ENCODE measurements at places on chromosomes 12 and 14. TPM values are rescaled to one million over a fixed set of nuclear protein-coding genes. Genes with fewer than 3 reads are reported as not detected.
A peak's percentile ranks its signal among the peaks of the same experiment; 100 is the strongest.

GRCh38 chr12:130792821-130793553, 46.1 kb downstream of the STX2 start:
- H3K4me3 ChIP-seq = no peak overlapping the region
- H3K4me1 ChIP-seq = no peaks in the 10 kb centered on the region
- peaks cover 3% of the 10 kb centered on the region for H3K27me3 ChIP-seq
- DNase-seq = no peak
- peaks cover 14% of the 10 kb centered on the region for H3K36me3 ChIP-seq

Gene GSC
- total RNA-seq = not detected

GRCh38 chr12:45540661-45541341, 188.7 kb upstream of the ARID2 start:
- DNase-seq = no peak
- H3K27ac ChIP-seq = no peak overlapping the region
- no peaks in the 10 kb centered on the region for H3K36me3 ChIP-seq
- H3K4me1 ChIP-seq = no peaks in the 10 kb centered on the region

Gene B4GALNT1
- 1.1 TPM for total RNA-seq

DNA sequence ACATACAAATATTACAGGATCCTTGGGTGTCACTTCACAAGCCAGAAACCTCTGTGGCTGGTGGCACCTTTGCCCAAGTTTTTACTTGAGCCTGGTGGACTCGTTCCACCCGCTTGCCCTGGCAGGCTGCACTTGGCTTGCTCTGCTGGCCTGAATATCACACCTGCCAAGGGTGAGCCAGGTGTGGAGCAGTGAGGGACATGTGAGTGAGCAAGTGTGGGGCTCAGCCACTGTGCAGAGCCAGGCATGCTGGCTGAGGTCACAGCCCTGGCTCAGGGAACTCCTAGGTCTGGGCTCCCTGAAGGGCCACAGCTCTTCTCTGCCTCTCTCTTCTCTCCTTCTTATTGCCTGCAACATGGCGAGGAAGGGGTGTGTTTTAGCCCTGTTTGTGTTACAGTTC, 82.0 kb downstream of the SLC16A7 start:
- H3K27me3 ChIP-seq = no peaks in the 10 kb centered on the region
- H3K36me3 ChIP-seq = no peaks in the 10 kb centered on the region
- H3K4me3 ChIP-seq = no peak overlapping the region
- no peak for DNase-seq
- H3K4me1 ChIP-seq = peaks cover 7% of the 10 kb centered on the region

DNA sequence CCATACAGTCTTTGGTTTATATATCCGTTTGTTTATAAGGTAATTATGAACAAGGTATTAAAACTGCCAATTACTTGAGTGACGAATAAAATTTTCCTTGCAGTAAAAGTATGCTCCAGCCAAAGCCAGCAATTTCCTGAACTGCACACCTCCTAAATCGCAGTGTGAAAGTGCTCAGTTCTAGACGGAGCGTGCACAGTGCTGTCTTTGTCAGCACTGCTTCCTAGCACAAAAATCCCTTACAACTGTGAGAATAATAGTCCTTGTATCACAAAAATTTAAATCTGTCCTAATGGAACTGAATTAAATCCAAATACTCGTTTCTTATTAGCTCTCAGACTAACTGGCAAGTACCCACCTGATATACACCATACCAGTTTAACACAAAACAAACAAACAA, 26.3 kb downstream of the LRIG3 start:
- peak overlapping the region; percentile 24 for H3K27ac ChIP-seq
- DNase-seq = no peak
- peaks cover 48% of the 10 kb centered on the region for H3K4me1 ChIP-seq
- no peak overlapping the region for H3K4me3 ChIP-seq
- peaks cover 29% of the 10 kb centered on the region for H3K36me3 ChIP-seq

- no peaks in the 10 kb centered on the region for H3K27me3 ChIP-seq
- no peak overlapping the region for H3K27ac ChIP-seq
- H3K36me3 ChIP-seq = peaks cover 14% of the 10 kb centered on the region
- H3K4me1 ChIP-seq = no peaks in the 10 kb centered on the region
- H3K4me3 ChIP-seq = no peak overlapping the region
Observed at GRCh38 chr12:110649341-110649847, 35.5 kb downstream of the TCTN1 start.

Gene DBX2
- not detected for total RNA-seq

DNA sequence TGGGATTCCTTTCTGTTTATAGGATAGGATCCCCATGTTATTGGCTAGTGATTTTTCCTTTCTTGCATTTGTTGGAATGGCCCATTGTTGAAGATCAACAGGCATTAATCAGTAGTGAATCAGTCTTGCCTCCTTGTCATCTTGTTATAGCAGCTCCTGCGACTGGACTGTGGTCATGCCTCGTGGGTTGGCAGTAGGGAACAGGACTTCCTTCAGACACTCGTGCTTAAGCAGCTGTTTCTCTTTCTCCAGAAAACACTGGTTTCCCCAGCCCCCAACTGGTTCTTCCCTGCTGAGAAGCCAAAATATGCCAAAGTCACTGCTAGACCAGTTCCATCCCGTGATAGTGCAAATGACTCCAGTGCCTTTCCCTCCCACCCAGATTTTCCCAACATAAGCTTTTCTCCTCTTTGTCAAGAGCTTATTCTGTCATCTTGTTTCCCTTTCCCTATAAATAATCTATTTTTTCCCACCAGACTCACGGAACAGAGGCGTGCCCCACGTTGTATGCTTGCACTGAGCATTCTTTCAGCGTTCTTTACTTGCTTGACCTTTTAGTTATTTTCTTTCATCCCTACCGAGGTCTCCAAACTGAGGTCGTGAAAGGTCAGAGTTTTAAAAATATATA, 83.5 kb downstream of the SAMD4A start:
- H3K4me3 ChIP-seq = no peak overlapping the region
- peaks cover 13% of the 10 kb centered on the region for H3K4me1 ChIP-seq
- H3K27me3 ChIP-seq = peaks cover 5% of the 10 kb centered on the region
- DNase-seq = no peak
- H3K36me3 ChIP-seq = no peaks in the 10 kb centered on the region

DNA sequence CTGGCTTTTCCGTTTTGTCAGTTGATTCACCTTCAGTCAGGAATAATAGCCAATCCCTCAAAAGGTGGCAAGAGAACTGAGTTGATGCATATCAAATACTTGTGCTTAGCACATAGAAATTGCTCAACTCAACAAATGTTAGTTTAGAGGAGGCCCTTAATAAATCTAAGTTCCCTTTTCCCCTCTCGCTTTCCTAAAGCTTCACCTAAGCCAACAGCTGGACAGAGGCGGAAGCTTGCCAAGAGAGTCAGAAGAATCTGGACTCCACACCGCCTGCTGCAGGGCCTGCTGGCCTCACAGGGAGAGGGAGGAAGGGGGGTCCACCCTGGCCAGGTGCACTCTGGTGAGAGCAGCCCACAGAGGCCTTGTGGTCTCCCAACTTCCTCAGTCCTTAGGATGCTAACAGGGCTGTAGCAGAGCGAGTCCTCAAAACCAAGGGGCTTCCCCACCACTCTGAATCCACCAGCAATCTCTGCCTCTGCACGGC, 213.1 kb downstream of the CHST11 start:
- H3K4me3 ChIP-seq = no peak overlapping the region
- H3K27me3 ChIP-seq = peaks cover 10% of the 10 kb centered on the region
- peaks cover 29% of the 10 kb centered on the region for H3K4me1 ChIP-seq
- H3K36me3 ChIP-seq = no peaks in the 10 kb centered on the region

DNA sequence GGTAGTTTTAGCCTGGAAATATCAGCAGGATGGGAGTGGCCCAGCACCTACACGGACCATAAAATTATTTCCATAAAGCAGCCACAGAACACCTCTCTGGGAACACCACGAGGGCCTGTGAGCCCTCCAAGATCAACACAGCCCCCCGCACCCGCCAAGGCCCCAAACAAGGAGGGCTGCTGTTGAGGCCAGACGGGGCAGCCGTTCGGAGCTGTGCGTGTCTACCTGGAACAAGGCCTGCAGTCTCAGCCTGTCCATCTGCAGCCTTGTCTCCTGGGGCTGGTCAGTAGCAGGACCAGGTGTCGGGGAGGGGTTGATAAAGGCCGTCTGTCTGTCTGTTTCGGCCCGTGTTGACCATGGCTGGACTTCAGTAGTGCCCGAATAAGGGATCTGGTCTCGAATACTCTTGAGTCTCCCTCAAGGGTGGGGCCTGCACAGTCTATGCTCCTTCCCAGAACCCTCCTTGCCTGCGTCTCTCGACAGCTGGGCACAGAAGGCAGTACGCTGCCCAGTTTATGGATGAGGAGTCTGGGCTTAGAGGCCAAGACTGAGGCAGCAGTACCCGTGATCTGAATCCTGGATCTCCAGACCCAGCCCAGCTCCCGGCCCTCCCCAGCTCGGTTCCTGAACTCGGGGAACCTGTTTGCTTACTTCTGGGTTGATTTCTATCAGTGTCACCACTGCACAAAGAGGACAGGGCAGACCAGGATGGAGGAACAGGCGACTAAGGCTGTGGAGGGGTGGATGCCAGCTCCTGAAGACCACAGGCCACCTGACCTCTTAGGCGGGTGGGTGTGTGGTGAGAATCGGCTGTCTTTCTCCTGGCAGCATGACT, 23.1 kb upstream of the DLK1 start:
- no peak overlapping the region for H3K27ac ChIP-seq
- H3K4me1 ChIP-seq = peaks cover 10% of the 10 kb centered on the region
- peaks cover 42% of the 10 kb centered on the region for H3K27me3 ChIP-seq
- no peaks in the 10 kb centered on the region for H3K36me3 ChIP-seq
- no peak overlapping the region for H3K4me3 ChIP-seq

- no peaks in the 10 kb centered on the region for H3K4me1 ChIP-seq
- DNase-seq = no peak
- no peak overlapping the region for H3K27ac ChIP-seq
- H3K36me3 ChIP-seq = no peaks in the 10 kb centered on the region
Observed at GRCh38 chr12:49261721-49262120, 3.2 kb upstream of the TUBA1C start.

DNA sequence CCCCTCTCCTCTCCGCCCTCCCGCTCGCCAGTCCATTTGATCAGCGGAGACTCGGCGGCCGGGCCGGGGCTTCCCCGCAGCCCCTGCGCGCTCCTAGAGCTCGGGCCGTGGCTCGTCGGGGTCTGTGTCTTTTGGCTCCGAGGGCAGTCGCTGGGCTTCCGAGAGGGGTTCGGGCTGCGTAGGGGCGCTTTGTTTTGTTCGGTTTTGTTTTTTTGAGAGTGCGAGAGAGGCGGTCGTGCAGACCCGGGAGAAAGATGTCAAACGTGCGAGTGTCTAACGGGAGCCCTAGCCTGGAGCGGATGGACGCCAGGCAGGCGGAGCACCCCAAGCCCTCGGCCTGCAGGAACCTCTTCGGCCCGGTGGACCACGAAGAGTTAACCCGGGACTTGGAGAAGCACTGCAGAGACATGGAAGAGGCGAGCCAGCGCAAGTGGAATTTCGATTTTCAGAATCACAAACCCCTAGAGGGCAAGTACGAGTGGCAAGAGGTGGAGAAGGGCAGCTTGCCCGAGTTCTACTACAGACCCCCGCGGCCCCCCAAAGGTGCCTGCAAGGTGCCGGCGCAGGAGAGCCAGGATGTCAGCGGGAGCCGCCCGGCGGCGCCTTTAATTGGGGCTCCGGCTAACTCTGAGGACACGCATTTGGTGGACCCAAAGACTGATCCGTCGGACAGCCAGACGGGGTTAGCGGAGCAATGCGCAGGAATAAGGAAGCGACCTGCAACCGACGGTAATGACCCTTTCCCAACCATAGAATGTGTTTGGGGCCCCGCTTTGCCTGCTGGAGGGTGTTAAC, 615 bp downstream of the CDKN1B start:
- H3K4me3 ChIP-seq = peak overlapping the region; percentile 94
- DNase-seq = peak; percentile 46
- H3K27ac ChIP-seq = peak overlapping the region; percentile 90
- peaks cover 28% of the 10 kb centered on the region for H3K27me3 ChIP-seq
- peaks cover 38% of the 10 kb centered on the region for H3K4me1 ChIP-seq
- peaks cover 22% of the 10 kb centered on the region for H3K36me3 ChIP-seq

DNA sequence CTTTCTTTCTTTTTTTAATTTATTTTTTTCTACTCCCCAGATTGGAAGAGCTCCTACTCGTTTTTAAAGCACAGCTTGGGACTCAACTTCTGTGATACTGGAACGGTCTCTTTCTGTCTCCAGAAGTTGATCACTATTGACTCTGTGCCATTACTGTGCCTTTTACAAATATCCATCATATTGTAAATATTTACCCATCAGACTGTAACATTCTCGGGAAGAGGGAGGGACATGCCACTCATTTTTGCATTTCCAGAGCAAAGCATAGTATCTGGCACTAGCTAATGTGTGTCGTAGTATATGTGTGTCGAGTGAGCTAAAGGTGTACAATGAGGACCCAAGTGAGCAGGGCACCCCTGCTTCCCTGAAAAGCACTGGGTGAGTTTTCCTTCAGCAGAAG, 24.0 kb upstream of the GSG1 start:
- H3K36me3 ChIP-seq = no peaks in the 10 kb centered on the region
- no peak overlapping the region for H3K4me3 ChIP-seq
- no peak for DNase-seq
- H3K27me3 ChIP-seq = peaks cover 39% of the 10 kb centered on the region

GRCh38 chr14:68712703-68713370, 80.0 kb downstream of the ZFP36L1 start:
- no peaks in the 10 kb centered on the region for H3K27me3 ChIP-seq
- DNase-seq = no peak
- peaks cover 15% of the 10 kb centered on the region for H3K4me1 ChIP-seq
- H3K36me3 ChIP-seq = no peaks in the 10 kb centered on the region
- no peak overlapping the region for H3K4me3 ChIP-seq
- no peak overlapping the region for H3K27ac ChIP-seq

- H3K4me3 ChIP-seq = no peak overlapping the region
- no peak for DNase-seq
- H3K36me3 ChIP-seq = peaks cover 2% of the 10 kb centered on the region
- H3K27me3 ChIP-seq = no peaks in the 10 kb centered on the region
Observed at GRCh38 chr12:110366321-110367142, 37.0 kb downstream of the ANAPC7 start.

DNA sequence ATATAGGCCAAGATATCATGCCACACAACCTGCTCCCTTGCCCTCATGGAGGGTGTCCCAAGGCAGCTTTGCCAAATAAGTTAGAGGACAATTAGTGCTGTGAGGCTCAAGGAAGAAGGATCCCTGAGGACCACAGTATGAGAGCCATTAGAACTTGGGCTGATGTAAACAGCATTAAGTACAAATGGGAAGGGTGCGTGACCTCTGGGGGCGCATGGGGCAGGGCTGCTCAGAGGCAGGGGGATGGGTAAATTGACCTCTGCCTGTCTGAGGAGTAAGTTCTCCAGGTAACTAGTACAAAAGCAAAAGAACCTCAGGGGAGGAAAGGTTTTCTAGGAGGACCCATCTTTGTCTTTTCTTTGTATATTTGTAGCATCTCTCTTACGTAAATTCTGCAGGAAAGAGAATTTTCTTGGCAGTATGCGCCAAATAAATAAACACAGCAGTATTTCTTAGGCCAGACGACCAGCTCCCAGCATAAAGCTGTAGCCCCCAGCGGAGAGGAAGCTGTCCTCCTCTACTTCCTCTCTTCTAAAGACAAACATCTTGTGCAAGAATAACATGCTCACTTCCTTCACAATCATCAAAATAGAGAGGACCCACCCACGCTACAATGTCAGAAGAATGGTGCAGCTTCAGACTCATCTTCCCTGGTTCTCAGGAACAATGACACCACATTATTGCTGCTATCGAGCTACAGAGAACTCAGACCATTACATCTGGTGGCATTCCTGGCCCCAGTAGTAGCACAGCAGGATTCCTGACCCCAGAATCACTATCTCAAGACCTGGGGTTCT, 16.4 kb upstream of the VWF start:
- DNase-seq = no peak
- H3K4me1 ChIP-seq = no peaks in the 10 kb centered on the region
- no peak overlapping the region for H3K27ac ChIP-seq
- H3K36me3 ChIP-seq = no peaks in the 10 kb centered on the region
- no peak overlapping the region for H3K4me3 ChIP-seq

GRCh38 chr14:101554991-101555668, 6.2 kb upstream of the DIO3 start:
- H3K27ac ChIP-seq = no peak overlapping the region
- H3K27me3 ChIP-seq = peaks cover 42% of the 10 kb centered on the region
- no peak for DNase-seq
- H3K4me3 ChIP-seq = no peak overlapping the region
- H3K4me1 ChIP-seq = peaks cover 3% of the 10 kb centered on the region
- H3K36me3 ChIP-seq = no peaks in the 10 kb centered on the region
